ENCODE measurements at places on chromosomes 2 and 18.

- DNase-seq, result no peak
Measured at GRCh38 chr2:196183528-196184231, 12.3 kb upstream of the STK17B start.

GRCh38 chr2:107412209-107412904 lies 414.3 kb upstream of the RGPD4 start:
- DNase-seq, result no peak

GRCh38 chr18:75784390-75784789 lies 356.9 kb upstream of the SMIM21 start:
- DNase-seq, result no peak

DNA sequence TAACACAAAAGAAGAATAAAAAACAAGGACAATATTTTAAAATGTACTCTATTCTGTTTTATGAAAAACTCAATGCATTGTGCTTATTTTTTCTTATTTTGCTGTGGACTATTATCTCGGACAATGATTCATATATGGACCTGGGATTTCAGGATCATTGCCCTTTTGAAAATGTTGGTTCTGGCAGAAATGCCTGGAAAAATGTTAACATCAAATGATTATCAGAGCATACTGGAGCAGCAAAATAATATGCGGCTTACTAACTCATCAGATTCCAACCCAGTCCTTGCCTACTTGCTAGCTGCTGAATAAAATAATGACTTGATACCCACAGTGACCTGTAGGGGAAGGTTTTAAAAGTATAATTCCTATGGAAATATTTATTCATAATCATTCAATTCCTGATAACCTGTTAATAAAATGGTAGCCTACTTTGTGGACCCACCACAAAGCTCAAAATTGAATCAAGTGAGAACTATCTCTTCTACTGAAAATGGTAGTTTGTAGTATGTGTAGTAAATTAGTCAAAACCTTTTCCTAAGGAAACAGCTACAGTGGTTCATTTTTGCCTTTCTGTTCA lies 117.4 kb downstream of the NEB start:
- DNase-seq, result peak; percentile 17

DNA sequence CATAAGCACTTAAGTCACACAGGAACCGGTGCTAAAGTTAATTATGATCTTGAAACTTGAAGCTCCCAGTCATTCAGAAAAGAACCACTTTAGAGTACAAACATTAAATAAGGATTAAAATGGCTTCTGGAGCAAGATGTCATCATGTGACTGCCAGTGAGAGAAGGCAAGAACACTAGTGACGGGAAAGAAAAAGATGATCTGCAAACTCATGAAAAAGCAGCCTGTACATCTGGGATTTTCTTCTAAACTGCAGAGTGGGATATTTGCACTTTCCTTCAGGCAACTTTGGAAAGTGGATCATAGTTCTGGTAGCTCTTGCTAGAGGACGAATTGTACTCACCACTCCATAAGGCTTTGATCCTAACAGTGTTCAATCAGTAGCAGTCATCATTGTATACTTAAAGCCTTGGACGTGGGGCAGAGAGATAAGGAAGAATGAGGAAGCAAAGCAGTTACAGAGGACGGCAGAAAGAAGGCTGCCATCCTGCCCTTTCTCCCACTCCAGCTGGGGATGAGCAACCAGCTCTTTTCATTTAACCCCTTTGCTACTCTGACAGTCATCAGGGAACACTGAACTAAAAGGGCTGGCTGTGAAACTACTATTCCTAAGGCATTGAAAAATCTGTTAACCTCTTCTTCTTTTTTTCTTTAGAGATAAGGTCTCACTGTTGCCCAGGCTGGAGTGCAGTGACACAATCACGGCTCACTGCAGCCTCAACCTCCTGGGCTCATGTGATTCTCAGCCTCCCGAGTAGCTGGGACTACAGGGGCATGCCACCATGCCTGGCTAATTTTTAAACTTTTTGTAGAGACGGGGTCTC lies 18.1 kb downstream of the ABHD3 start:
- DNase-seq, result peak; percentile 22

DNA sequence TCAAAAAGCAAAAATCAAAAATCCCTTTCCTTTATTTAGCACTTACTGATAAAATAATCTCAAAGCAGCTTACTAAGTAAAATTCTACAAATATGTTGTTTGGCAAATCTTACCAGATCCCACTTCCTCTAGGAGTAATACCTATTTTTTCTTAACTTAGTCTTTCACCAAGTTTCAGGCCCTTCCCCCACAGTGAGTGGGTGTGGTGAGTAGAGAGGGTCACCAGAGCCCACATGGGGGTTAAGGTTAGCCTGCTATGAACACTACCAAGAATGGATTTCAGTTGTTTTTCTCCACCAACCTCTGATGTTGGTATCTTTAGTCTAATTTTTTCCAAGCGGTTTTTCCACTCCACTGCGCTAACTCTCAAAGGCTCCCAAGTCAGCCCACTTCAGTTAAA lies 23.2 kb downstream of the PIAS2 start:
- DNase-seq, result no peak
